ENCODE measurements at places on chromosomes 11 and 22. TPM values are rescaled to one million over a fixed set of nuclear protein-coding genes. Genes with fewer than 3 reads are reported as not detected.

SLC15A3 gene
- total RNA-seq: 5.6 TPM

MOV10L1 gene
- total RNA-seq: not detected

LUZP2 gene
- not detected for total RNA-seq

MMP27 gene
- total RNA-seq: not detected

OR5AP2 gene
- total RNA-seq: not detected

C11orf86 gene
- not detected for total RNA-seq

KRTAP5-7 gene
- total RNA-seq: not detected

UBQLNL gene
- total RNA-seq: 0.15 TPM

- DNase-seq: no peak
Observed at GRCh38 chr22:40376149-40376548, 5.8 kb downstream of the SGSM3 start.

DNA sequence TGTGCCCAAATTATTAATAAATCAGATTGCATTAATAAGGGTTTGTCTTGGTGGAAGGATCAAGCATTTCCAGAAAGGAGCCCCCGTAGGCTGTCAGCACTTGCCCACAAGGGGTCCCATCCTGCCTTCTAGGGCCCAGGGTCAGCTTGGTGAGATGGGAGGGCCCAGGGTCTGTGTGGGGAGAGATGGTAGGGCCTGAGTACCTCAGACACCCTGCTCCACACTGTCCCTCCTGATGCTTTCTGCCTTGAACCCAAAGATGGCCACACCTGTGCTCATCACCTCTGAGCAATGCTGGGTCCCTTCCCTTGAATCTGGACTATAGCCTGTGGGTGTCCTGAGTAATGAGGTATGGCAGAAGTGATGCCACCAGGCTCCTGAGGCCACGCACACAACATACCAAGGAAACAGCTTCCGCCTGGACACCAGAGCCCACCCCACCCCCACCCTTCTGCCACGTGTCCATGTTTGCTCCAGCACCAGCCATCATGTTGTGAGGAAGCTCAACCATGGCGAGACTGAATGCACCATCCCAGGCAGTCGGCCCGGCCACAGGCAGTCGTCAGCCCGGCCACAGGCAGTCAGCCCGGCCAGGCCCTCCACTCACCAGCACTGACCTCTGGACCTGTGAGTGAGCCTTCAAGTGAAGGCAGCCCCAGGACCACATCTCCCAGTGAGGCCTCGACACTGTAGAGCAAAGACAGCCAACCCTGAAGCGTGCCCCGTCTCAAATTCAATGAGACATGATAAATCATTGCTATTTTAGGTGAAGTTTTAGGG lies 6.8 kb downstream of the BET1L start:
- no peak for DNase-seq

- DNase-seq: no peak
Observed at GRCh38 chr11:72899238-72899637, 85.0 kb downstream of the ATG16L2 start.

GRCh38 chr22:34017205-34017604 lies 96.9 kb upstream of the LARGE1 start:
- DNase-seq: no peak

GRCh38 chr11:62020661-62021060 lies 53.2 kb upstream of the FTH1 start:
- no peak for DNase-seq

DNA sequence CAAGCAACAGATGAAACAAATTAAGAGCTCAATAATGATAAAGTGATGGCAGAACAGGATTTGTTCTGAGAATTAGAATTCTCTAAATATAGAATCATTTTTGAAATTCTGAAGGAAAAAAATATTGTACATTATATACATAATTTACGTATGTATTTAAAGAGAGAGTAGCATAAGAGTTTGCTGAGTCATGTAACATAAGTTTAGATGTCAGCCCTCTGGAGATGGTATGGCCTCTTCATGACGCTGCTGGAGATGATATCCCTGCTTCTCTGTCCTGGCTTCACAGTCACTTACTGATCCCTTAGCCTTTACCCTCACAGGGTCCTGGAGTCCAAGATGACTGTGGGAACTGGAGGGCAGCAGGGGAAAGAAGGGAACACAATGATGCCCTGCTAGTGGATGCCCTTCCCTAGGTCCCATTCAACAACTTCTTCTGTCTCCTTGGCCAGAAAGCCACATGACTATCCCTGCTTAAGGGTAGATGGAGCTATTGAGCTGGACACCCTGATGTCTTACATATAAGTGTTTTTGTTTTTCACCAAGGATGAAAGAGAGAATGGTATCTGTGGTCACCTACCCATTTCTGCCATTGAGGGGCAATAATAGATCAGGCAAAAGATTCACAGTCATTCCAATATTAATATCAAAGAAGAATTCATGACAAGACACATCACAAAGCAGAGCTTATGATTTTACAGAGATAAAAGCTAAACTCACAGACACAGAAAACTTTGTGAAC lies 753.1 kb downstream of the TBC1D22A start:
- DNase-seq: no peak

- DNase-seq: no peak
Observed at GRCh38 chr11:36743039-36743438, 145.0 kb upstream of the RAG2 start.

- DNase-seq: no peak
Observed at GRCh38 chr11:123231256-123231655, 36.2 kb upstream of the CLMP start.

DNA sequence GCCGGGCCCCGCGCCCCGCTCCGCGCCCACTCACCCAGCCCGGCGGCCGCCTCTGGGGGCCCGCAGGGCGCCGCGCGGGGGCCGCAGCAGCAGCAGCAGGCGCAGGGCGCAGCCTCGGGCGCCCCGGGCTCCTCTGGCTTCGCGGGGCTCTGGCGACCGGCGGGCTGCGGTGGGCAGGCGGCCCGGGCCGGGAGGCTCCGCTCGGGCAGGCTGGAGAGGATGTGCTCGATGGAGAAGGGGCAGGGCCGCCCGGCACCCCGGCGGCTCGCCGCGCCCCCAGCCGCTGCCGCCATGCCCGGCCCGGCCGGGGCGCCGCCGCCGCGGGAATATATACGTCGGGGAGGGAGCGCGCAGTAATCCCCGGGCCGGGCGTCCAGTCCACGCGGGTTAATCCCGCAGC lies at the start of gene GSC2:
Gene GSC2, minus strand, starts transcription at position 302 of the 400 bp plus-strand sequence. Its CDS starts 9 bp downstream, at position 293.
- DNase-seq: no peak

GRCh38 chr11:118488480-118489109 lies 38.7 kb upstream of the TTC36 start:
- peak; percentile 92 for DNase-seq

DNA sequence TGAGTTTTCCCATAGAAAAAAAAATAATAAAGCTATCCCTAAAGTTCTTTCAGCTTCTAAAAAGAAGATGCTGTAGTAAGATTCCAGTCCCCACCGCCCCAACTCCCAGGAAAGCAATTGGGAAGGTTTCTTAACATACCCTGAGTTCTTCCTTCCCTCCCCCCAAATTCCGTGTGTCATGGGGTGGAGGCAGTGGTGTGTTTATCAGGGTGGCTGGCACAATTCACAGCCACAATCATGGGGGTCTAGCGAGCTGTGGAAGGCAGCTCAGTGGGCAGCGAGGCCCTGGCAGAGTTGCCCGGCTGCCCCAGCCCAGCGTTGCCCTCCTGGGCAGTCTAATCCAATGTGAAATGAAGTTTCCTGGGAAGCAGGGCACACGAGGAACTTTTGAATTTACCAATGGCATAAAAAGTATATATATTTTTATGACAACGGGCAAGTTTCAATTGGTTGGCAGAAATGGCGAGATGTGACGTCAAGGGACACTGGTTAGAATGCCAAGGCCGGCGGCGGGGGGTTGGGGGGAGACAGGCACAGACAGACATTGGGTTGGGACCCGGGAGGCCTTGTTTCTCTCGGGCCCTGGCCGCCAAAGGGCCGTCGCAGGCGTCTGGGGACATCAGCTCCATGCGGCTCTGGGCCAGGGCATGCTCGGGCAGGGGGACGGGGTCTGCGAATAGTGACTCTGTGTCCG lies 80.7 kb upstream of the PPARA start:
- peak; percentile 72 for DNase-seq

GRCh38 chr11:34585735-34586487 lies 35.0 kb upstream of the EHF start:
- DNase-seq: no peak

DNA sequence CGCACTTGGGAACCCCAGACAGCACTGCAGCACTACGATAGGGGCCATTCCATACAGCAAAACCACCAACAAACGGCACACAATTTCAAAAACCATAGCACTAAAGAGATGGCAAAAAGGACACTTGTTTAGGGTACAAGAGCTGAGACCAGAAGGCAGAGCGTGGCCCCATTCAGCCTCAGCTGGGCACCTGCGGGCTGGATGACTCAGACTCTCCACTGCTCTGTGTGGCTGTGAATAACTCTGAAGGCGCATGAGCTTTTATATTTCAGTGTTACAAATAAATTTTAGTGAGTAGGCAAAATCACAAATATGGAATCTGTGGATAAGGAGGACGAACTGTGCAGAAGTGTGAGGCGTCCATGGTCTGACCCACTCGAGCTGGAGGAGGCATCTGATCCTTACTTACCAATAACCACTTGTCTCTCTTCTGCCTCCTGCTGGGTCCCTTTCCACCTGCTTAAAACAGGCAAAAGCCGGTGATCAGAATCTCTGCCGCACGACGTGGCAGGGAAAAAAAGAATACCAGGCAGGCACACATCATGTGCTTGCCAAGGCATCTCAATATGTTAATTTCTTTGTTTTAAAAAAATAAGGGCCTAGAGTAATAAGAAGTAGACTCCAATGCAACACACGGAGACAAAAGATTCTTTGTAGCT lies 325.7 kb downstream of the SHANK2 start:
- DNase-seq: no peak

- DNase-seq: no peak
Observed at GRCh38 chr11:11948242-11948947, 60.0 kb downstream of the DKK3 start.
